AML-193 (cell line): ENCODE measurements at places on chromosomes 2 and 18.

DNA sequence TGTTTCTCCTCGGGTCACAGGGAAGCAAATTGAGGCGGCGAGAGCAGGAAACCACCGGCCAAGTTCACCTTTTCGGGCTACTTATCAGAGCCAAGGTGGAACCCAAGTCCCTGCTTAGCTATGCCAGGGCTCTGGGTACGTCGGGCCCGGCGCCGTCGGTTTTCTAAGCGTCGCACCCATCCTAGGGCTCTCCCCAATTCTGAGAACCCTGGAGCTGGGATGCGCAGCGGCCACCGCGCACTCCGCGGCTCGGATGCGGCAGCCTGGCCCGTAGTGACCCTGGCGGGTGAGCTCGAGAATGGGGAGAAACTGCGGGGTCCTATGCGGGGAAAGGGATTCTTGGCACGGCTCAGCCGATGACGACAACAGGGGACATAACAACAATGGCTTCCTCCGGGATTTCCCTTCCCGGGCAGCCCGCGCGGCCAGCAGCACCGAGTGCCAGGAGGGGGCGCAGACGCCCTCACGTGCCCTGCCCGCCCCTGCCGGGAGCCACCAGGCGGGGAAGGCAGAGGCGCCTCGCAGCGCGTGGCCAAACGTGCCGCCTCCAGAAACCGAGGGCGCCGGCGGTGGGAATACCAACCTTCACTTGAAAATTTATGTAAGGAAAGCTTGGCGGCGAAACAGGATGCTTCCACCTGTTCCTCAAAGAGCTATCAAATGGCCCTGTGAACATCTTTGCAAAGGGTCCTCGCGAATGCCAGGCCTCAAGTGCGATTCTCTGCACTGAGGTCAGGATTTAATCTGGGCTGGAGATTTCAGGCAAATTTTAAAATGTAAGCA is 2.1 kb upstream of the SLC30A3 start:
- no peak for DNase-seq

- DNase-seq = no peak
Measured at GRCh38 chr2:122748552-122749011, 993.1 kb downstream of the TSN start.

DNA sequence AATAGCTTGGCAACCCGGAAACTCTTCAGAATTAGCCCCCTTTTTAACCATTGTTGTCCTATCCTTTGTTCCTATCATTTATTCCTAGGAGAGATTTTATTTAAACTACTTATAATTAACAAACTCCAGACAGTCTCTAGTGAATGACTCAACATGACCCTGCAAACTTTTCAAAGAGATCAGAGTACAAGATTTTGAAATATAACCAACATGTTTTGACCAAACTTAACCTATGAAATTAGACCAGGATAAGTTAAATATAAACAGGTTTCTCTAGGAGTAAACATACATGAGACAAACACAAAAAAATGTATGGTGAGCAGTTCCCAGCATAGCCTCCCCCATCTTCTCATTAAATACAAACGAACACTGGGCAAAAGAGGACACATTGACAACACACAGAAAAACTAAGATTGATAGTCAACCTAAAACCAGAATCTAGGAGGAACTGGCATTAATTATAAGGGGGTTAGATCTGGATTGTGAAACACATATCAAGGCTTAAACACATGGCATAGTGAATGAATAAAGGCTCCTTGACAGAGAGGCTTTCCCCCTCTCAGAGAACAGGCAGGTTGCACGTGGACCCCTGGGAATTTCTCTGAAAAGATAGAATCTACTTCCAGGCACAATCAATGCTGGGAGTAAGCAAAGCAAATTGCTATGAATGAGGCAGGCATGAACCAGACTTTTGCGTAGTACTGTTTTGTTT is 284.1 kb downstream of the IRS1 start:
- DNase-seq = no peak

DNA sequence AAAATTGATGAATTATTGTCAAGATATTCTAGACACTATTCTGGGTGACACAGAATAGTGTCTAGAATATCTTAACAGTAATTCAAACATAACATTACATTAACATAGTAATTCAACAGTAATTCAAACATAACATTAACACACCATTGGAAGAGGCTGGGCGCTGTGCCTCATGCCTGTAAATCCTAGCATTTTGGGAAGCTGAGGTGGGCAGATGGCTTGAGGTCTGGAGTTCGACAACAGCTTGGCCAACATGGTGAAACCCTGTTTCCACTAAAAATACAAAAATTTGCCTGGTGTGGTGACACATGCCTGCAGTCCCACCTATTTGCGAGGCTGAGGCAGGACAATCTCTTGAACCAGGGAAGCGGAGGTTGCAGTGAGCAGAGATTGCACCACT is 195.8 kb downstream of the ZRANB3 start:
- no peak for DNase-seq

DNA sequence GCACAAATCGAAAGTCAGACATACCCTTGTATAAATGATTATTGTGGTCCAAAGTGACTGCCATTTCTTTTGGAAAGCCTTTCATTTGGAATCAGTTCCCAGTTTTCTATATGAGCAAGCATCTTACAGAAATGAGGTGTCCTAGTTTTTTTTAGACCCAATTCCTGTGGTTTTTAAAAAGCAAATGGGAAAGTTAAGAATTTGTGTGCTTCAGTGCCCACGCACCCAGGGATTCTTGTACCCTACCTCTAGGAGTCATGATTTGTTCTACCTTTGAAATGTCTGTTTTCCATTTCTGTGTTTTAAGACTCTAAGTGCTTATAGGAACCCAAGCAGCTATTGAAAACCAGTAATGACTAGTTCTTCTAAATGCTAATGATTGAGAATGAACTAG is 218.1 kb downstream of the CAMKMT start:
- no peak for DNase-seq
